ENCODE measurements at places on chromosomes 5 and 9.

DNA sequence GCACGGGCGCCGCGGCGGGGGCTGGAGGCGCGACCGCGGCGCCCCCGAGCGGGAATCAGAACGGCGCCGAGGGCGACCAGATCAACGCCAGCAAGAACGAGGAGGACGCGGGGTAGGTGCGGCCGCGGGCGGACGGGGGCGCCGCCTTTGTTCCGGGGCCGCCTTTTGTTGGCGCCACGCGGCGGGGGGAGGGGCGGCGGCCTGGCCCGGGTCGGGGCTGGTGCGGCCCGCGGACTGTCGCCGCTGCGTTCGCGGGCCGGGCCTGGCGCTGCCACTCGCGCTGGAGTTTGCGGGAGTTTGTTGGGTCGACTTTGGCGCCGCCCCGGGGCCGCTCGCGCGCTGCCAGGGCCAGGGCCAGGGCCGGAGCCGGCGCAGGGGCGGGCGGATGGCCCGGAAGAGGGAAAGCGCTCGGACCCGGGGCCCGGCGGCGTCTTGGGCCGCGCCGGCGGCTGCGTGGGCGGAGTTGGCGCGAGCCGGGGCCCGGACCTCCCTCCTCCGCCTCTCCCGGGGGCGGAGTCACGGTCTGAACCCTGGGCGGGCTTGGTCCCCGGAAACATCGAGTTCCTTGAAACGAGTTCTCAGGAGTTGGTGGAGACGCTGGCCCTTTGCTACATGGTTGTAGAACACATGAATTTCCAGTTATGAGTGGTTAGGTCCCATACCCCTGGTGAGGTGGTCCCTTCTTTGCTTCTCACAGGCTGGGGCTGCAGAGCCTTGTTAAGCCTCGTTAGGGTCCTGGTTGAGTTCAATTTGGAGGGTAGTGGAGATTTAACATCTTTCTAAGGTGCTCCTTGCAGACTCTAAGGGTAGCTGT is 809 bp downstream of the HNRNPAB start:
- peak; percentile 40 for DNase-seq

DNA sequence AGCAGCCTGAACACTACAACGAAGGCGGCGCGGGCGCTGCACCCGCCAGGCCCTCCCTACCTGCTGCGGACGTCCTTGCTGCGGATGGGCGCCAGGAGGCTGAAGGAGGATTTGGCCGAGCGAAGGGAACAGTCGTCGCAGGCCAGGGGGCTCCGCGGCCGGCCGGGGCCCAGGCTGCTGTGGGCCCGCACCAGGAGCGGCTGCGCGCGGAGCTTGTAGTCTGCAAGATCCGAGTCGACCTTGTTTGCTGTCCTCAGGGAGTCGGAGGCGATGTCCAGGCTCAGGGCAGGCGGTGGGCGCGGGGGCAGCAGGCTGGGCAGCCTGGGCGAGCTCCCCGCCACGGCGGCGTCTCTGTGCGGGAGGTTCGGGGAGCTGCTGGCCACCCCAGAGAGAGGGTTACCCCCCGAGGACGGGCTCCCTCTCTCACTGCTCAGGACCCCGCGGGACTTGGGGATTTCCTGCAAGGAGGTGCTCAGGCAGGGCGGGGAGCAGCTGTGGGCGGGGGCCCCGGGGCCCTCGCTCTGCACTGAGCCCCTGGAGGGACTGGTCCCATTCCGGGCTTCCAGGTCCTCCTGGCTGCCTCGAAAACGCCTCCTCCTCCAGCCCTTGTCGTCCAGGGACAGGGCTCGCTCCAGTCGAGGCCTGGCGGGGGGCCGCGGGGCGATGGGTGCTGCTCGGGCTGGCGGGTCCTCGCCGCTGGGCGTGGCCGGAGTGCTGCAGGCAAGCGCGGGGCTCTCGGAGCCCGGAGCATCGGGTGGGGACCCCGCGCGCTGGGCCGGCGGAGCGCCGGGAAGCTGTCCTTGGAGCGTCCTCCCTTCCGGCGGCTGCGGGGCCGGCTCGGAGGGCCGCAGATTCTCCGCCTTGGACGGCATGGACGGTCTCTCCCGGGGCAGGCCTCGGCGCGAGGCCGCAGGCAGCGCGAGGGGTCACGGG is 831 bp downstream of the INPP5E start:
- peak; percentile 5 for DNase-seq

DNA sequence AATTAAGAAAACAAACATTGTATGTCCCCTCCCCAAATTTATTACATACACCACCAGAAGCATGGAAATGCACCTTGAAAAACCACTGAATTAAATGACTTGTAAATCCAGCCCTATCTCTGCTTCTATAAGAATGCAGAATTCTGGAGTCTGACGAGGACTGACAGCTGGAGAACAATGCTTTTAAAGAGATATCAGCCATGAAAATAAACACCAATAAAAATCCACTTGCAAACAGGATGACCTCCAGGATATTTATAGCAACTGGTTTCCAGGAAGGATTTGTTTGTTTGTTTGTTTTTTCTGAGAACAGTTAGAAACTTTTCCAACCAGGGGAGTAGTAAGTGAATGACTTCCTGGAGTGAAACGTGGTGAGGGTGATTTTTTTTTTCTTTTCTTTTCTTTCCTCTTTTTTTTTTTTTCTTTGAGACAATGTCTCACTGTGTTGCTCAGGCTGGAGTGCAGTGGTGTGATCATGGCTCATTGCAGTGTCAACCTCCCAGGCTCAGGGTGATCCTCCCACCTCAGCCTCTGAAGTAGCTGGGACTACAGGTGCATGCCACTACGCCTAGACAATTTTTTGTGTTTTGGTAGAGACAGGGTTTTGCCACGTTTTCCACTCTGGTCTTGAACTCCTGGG is 38.7 kb upstream of the SLC36A1 start:
- no peak for DNase-seq

- DNase-seq: no peak
Observed at GRCh38 chr9:27701016-27701415, 127.7 kb upstream of the C9orf72 start.

GRCh38 chr5:43195670-43196265 is 3.7 kb downstream of the NIM1K start:
- no peak for DNase-seq

- DNase-seq: peak; percentile 88
Observed at GRCh38 chr5:177554474-177555111, at the start of gene FAM193B. Gene FAM193B (minus strand): TSS chr5:177554563. CDS start chr5:177554458, 105 bp downstream.

DNA sequence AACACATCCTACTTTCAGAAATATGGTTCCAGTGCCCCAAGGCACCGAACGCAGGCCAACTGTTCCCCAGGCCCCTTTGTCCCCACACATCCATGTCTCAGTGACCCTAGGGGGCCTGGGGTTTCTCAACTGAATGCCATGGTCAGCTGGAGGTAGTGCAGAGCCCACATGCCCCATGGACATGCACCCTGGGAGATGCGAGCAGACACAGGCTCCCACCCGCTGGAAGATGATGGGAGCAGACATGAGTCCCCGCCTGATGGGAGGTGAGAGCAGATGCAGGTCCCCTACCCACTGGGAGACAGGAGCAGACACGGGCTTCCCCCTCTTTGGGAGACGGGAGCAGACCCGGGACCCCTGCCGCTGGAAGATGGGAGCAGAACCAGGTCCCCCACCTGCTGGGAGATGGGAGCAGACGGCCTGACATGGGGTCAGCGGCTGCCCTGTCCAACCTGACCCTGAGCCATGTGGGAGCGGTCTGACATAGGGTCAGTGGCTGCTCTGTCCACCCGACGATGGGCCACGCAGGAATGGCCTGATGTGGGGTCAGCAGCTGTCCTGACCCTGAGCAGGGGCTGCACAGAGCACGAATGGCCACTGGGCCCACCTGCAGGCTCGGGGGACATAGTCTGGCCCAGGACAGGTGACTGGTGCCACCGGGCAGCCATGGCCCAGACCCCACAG is 18.4 kb downstream of the ZDHHC11B start:
- DNase-seq: no peak

GRCh38 chr5:92353107-92354030 is 970.3 kb upstream of the ARRDC3 start:
- DNase-seq: no peak

- no peak for DNase-seq
Observed at GRCh38 chr9:96484521-96484931, 34.6 kb downstream of the HABP4 start.

DNA sequence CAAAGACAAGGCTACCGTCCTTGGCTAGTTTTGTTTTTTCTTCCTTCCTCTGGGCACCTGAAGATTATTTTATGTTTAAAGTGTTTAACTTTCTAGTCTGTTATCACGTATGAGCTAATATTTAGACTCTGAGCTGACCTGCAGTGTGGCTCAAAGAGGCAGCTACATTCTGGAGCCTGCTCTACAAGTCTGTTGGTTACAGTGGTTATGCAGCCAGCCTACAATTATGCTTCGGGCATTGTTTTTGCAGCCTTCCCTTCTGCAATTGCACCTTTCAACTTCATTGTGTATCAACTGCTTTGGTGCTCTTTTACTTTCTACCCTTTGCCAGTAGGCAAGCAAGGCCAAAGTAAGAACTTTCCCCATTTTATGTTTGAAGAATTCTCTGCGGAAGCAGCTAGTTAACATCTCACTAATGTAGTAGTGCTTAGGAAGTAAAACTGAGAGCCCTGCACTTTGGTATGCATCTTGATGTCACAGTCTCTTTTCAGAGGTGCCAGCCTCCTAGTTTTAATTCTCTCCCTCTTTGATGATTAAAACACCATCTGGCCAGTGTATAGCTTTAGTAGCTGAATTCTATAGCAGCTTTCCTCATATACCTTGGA is 322.1 kb downstream of the FAM170A start:
- DNase-seq: no peak

DNA sequence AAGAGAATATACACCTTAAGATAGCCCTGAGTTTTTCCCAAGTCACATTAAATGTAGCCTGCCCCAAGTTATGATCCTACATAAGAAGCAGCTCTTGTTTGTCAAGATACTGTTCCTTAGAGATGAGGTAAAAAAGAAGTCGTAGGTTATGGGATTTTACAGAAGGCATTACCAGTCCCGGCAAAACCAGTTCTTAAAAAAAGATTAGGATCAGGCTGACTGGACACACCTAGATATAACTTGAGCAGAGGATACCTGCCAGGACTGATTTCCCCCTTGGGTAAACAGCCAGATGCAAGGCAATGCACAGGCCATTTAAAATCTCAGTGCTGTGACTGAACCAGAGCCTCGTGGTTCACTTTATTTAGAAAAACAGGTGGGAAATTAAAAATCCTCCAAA is 14.1 kb upstream of the SEMA5A start:
- no peak for DNase-seq

DNA sequence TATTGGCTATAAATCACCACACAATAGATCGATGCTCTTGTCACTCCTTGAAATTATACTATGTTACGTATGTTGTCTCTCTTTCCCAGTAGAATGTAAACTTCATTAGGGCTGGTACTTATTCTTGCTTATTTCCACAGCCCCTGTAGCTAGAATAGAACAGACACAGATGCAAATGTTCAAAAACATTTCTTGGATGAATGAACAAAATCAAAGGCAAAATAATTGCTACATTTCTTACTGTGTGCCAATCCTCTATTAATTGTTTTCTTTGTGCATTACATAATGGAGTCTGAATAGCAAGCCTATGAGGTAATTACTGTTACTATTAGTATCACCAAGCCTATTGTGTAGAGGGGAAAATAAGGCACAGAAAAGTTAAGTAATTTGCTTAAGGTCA is 725 bp upstream of the OR13C2 start:
- DNase-seq: no peak

All from SHP77 (cell line).